ENCODE measurements at places on chromosomes 4 and X.

GRCh38 chr4:126230269-126230668, 915.5 kb downstream of the FAT4 start:
- DNase-seq: no peak

- no peak for DNase-seq
Observed at GRCh38 chr4:88144866-88145300, 13.6 kb downstream of the ABCG2 start.

- DNase-seq: no peak
Observed at GRCh38 chr4:188941524-188942119, 802.4 kb downstream of the TRIML1 start.

- no peak for DNase-seq
Observed at GRCh38 chr4:71162386-71162785, 168.9 kb downstream of the DCK start.

DNA sequence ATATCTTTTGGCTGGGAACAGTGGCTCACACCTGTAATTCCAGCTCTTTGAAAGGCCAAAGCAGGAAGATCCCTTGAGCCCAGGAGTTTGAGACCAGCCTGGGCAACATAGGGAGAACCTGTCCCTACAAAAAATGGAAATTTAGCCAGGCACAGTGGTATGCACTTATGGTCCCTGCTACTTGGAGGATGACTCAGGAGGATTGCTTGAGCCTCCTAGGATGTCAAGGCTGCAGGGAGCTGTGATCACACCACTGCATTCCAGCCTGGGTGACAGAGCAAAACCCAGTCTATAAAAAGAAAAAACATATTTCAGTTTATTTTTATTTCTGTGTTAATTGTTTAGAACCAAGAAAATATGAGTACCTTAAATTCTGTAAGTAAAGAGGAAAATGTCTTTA, 123.7 kb downstream of the CBR4 start:
- no peak for DNase-seq

DNA sequence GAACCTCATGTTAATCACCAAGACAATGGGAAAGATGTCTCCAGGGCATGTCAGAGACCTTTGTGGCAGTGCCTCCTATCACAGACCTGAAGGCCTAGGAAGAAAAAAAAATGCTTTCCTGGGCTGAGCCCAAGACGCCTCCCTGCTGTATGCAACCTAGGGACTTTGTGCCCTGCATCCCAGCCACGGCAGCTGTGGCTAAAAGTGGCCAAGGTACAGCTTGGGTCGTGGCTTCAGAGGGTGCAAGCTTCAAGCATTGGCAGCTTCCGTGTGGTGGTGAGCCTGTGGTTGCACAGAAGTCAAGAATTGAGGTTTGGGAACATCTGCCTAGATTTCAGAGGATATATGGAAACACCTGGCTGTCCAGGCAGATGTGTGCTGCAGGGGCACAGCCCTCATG, 40.5 kb downstream of the SPANXN3 start:
- DNase-seq: no peak

DNA sequence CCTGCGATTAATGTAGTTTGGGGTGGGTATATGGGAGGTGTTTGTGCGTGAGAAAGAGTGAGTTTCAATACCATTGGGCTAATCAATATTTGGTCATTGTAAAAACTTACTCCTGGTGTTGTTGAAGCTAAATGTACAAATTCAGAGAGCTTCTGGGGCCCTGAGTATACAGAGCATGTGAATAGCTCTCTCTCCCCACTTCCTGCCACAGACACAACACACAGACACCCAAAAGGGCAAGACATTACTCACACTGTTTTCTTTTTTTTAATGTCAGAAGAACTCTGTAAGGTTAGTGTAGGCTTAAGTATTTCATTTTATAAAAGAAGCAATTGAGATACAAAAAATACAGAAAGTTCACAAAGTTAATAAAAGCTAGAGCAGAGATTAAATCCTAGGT, 151.3 kb upstream of the KCNIP4 start:
- DNase-seq: no peak

GRCh38 chr4:24089851-24090534, 200.1 kb upstream of the PPARGC1A start:
- DNase-seq: no peak

- no peak for DNase-seq
Observed at GRCh38 chr4:5824635-5825034, 68.3 kb downstream of the CRMP1 start.

DNA sequence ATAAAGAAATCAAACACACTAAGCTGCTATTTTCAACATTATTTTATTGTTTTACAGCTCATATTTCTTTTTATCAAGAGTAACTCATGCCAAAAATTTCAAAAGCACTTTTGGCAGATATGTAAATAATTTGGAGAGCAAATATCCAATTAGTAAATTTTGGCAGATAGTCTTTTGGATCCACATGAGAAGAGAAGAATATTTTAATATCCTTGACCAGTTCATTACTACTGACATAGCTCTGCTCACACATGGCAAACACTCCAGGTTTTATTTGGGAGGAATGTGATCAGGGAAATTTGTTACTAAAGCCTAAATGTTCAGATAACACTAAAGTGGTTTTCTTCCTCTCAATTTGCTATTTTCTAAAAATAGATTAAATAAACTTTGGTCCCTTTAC, 1054.3 kb downstream of the FAT4 start:
- DNase-seq: no peak

GRCh38 chr4:142318280-142318679, 527.8 kb downstream of the INPP4B start:
- DNase-seq: no peak
